ENCODE measurements at places on chromosomes 12 and 14.

GRCh38 chr12:112446008-112446725 lies 27.4 kb downstream of the PTPN11 start:
- DNase-seq, result no peak

- DNase-seq, result no peak
These were observed 39.1 kb upstream of the LGR5 start for GRCh38 chr12:71400481-71400880.

DNA sequence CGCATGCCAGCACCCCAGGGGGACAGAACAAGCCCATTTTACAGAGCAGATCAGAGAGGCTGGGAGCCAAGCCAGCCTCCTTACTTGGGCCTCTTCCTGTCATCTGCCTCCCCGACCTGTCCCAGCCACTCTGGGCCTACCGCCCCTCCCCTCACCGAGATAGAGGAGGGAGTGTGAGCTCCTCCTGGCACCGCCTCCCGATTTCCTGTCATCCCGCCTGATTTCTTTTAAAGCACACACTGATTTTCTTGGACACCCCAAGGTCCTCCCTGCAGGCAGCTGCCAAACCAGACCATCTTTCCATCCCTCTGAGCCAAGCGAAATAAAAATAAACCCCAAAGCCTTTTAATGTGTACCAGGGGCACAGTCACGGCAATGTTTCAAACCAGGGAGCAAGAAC lies 108.4 kb downstream of the RFLNA start:
- no peak for DNase-seq

- DNase-seq, result no peak
These were observed 10.6 kb downstream of the TMEM121 start for GRCh38 chr14:105536691-105537579.

DNA sequence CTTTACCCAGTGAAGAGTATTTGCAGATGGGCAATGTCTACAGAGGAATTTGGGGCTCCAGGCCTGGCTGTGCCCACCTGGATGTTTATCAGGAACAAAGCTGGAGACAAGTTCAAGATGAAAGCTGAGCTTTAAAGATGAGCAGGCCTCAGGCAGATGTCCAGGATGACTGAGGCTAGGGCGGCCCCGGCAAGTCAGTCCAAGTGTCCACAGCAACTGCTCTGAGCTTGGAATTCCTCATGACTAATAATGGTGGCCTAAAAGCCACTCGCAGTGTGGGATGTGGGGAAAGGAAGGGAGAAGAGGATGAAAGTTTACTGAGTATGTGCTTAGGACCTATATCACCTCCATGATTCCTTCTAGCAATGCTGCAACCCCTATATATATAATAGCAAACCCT lies 128.2 kb upstream of the NOS1 start:
- no peak for DNase-seq

DNA sequence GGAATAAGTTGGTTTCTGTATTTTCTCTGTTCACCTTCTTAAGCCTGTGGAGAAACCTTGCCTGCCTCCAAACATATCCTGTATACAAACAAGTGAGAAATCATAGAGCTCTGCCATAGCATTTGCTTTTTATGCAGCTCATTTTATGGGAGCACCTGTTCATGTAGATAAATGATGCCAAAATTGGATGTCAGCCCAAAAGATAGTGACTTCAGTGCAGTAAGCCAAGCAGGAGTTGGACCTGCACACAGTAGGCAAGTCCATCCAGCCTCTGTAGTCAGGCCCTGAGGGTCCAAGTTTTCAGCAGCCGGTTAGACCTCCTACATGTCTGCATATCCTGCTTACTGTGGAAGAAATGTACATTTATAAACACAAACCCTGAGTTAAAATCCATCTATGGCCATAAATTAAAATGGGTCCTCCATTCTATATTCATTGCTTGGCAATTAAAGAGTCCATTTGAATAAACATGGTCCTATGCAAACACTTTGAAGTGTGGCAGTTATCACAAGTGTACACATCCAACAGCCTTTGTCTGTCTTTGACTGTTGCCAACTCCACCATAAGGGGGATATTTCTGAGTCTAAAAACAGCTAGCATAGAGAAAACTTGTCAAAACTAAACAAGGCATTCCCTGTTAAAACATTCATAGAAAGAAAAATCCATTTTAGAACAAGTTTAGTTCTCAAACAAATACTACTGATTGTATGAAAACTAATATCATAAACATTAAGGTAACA lies 847.8 kb downstream of the RPS29 start:
- DNase-seq, result no peak

DNA sequence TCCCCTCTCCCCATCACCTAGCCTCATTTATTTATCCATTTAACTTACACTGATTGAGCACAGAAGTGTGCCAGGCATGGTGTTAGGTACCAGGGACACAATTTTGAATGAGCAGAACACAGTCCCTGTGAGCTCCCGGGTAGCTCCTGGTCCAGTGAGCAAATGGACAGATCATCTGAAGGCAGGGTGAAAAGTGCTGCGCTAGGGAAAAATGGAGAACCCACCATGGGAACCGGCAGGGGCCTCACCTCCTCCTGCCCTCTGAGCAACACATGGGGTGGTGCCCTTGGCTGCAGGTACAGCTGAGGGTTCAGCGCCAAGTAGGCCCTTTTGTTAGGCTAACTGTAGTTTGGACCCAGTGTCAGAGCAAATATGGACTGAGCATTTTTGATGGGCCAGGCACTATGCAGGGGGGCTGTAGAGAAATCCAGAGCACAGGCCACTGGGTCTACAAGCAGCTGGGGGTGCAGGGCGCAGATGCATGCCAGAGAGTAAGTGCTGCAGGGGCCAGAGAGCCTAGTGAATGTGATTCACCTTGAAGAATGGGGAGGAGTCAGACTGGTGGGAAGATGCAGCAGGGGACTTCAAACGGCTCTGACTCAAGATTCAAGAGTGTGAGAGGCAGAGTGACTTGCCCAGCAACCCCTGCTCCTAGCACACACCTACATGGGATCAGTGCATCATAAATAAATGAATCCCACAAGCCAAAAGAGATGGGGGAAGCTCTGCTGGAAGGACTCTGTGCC lies 28.2 kb downstream of the LTBP2 start:
- DNase-seq, result no peak

GRCh38 chr14:36579573-36580140 lies 2.8 kb downstream of the NKX2-8 start:
- DNase-seq, result peak; percentile 58

GRCh38 chr14:91847693-91848092 lies 19.6 kb downstream of the TC2N start:
- no peak for DNase-seq

GRCh38 chr12:45975506-45975905 lies 14.9 kb downstream of the SCAF11 start:
- DNase-seq, result no peak

DNA sequence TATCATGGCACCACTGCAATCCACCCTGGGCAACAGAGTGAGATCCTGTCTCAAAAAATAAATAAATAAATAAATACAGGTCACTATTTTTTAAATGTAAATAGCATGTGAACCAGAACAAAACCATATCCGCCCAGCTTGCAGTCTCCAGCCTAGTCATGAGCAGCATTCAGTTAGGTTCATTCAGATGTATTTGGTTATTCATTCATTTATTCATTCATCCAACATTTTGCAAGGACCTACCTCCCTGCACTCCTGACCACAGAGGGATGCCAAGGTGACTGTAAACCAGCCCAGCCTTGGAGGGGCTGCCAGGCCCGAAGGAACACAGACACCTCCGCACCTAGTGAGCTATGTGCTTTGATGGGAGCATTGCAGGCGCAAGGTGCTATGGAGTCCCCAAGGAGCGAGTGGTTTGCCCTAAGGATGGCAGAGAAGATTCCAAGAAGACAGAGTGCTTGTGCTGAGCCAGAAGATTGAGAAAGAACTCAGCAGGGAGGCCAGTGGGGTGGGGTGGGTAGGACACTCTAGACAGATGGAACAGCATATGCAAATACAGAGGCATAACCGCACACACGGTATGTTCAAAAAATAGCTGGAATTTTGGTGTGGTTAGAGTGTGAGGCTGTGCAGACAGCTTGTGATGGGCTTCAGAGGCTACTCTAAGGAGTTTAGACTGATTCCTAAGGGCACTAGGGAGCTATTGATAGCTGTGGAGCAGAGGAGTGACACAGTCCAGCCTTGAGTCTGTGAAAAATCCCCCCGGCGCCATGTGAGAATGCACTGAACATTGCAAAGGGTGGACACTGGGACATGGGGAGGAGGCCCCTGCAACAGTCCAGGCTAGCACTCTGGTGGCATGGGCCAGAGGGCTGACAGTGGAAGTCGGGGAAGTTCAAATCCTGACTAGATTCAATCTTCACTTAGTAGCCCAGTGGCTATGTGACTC lies 11.7 kb downstream of the DTX1 start:
- peak; percentile 27 for DNase-seq

DNA sequence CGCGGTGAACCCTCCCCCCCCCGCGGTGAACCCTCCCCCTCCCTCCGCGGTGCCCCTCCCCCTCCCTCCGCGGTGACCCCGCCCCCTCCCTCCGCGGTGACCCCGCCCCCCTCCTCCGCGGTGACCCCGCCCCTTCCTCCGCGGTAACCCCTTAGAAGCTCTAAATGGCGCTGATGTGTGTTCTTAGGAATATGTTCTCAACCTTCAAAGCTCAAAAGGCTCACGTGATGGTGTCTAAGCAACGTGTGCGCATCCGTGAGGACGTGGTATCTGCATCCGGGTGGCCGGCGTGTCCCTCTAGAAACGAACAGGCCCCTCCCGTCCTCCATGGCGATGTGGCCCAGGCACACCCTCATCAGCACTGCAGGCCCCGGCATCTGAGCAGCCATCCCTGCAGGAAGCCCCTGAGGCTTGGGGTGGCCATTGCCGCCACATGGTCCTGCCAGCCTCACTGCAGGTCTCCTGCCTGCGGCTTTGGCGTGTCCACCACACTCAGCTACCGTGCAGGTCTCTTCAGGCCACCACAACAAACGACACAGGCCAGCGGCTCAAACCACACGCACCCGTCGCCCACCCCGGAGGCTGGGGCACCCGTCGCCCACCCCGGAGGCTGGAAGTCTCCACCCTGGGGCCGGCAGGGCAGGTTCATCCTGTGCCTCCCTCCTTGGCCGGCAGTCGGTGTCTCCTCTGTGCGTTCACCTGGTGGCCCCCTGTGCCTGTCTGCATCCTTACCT lies 14.5 kb upstream of the FBRSL1 start:
- DNase-seq, result no peak

DNA sequence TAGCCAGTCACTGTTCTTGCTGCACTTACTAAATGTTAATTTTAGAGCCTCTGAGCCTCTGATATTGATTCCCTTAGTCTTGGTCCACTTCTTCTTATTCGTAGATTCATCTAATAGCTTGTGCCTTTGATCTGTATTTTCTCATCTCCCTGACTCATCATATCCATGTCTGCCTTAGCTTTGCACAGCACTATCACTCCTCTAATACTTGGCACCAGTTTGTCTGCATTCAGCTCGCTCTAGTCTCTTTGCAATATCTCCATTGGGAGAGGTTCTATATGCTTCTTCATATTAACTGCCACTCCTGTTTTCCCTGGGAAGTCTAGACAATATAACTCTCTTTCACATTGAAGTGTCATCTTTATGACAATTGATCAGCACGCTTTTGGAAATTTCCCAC lies 68.5 kb upstream of the CSRP2 start:
- no peak for DNase-seq

DNA sequence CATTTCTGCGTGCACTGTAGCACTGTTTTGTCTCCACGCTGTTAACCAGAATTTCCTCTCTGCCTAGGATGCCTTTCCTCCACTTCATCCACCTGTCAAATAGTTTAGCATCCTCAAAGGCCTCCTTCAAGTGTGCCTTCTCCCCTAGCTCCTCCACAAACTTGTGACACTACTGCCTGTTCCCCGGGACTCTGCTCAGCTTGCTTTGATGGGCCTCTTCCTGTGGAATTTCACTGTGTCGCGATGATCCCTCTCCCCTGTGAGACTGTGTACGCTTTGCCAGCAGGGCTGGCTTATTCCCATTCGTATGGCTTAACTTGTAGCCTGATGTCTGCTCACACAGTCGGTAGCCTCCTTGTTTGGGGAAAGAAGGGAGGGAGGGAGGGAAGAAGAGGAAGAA lies 426.8 kb downstream of the VRK1 start:
- DNase-seq, result no peak

DNA sequence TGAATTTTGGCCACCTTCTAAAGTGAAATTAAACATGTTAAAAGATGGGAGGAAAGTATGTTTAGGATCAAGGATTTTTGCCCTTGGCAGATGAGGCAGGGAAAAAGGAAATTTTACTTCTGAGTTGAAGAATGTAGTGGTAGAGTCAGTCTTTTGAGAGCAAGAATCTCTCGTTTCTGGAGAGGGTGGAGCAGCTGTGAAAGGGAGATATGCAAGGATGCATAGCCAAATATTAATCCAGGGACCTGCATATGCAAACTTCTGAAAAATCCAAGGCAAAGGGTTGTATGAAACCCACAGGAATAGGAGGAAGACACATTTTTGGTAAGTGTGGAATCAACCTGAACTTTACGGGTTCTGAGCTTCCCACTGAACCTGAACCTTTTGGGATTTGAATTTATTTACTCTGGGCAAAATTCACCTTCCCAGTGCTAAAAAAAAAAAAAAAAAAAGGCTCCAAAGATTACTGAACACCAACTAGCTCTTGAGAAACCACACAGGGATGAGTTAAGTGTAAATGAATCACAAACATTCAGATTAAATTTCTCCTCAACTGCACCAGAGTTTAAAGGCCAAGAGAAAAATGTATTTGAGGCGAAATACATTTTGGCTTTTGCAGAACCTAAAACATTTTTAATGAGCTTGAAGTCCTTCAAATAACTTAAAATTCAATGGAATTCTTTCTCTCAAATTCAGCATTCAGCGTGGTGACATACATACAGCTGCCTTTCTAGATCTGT lies 187.1 kb upstream of the CDKN3 start:
- no peak for DNase-seq

GRCh38 chr12:128387811-128388422 lies 120.9 kb downstream of the TMEM132C start:
- DNase-seq, result peak; percentile 92

DNA sequence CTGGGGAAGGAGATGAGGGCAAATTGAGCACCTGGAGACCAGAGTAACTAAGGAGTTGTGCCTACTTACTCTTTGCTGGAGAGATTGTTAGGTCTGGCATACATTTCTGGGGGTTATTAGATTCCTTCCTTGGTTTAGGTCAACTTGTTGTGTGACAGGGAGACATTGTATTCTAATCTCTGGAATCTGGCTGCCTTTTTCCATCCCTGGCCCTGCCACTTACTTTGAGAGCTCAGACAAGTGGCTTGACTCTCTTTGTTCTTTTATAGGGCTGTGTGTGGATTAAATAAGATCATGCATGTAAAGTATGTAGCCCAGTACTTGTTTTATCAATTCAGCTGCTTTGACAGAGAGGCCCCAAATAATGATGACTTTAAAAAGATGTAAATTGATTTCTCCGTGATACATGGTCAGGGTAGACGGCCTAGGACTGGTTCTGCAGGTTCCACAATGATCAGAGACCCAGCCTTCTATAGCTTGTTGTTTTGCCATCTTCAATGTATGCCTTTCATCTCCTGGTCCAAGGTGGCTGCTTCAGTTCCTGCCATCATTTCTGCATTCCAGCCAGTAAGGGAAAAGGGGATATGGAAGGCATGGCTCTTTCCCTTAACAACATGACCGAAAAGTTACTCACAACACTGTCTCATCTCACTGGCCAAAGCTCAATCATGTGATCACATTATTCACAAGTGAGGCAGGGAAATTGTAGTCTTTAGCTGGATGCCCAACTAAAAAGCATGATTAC lies 72.6 kb downstream of the CHST11 start:
- DNase-seq, result no peak
